ENCODE measurements at places on chromosomes 5 and 9.
A peak's percentile ranks its signal among the peaks of the same experiment; 100 is the strongest.

DNA sequence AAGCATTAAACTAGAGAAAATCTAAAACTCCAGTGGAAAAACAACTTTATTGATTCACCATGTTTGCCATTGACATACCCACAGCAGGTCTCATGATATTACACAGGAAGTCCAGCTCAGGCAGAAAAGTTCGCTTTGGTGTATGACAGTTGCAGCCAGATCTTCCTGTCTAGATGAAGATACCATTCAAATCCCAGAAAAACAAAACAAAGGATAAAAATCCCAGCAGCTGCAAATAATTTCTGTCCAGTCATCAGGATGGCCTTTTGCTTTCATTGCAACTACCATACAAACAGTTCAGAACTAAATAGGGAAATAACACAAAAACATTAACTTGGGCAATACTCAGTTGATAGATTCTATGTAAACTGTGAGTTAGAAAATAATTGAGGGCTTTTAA is 136.0 kb upstream of the NREP start:
- DNase-seq: no peak

- DNase-seq: no peak
These were observed 49.7 kb upstream of the FST start for GRCh38 chr5:53430618-53431252.

GRCh38 chr5:171312129-171312974 is 3.3 kb downstream of the TLX3 start:
- no peak for DNase-seq

DNA sequence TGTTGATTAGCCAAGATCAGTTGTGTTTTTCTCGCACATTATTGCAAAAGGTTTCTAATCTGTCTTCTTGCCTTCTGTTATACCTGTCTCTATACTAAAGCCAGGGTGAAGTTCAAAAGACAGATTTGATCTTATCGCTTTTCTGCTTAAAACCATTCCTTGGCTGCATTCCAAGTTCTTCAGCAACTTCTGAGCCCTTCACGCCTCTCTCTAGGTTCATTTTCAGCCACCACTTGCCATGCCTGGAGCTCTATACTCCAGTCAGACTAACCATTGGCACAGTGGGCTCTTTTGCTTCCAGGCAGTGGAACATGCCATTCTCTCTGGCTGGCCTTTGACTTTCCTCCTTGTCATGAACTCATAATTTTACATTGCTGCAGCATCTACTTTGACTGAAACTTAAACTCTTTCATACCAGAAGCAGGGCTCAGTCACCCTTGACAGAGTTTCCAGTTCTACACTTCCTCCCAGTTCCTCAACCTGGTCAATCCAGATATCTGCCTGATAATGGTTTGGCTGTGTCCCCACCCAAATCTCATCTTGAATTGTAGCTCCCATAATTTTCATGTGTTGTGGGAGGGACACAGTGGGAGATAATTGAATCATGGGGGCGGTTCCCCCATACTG is 114.4 kb downstream of the SLC12A2 start:
- DNase-seq: no peak

- DNase-seq: no peak
These were observed 125.4 kb upstream of the PTCH1 start for GRCh38 chr9:95642189-95642588.

- no peak for DNase-seq
These were observed 8.8 kb upstream of the IGFBPL1 start for GRCh38 chr9:38432922-38433510.

- no peak for DNase-seq
These were observed 1409.6 kb upstream of the WWC1 start for GRCh38 chr5:166881802-166882201.

DNA sequence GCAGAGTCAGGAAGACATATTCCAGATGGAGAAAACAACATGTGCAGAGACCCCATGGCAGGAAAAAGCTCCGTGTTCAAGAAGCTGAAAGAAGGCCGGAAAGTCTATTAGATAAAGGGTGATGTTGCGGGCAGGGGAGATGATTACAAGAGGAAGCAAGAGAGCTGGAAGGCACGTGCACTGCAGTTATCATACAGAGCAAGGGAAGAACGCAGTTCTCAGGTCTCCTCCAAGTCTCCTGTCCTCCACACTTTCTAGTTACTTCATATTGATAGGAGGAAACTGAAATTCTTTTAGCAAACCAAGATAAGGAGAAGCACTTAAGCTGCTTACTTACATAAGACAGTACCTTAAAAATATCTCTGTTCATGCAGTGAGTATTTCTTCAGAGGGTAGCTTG is 58.3 kb upstream of the PLPP6 start:
- DNase-seq: no peak

GRCh38 chr5:69512740-69513260 is 20.2 kb downstream of the OCLN start:
- no peak for DNase-seq

GRCh38 chr9:135447126-135447525 is 32.5 kb upstream of the PPP1R26 start:
- DNase-seq: no peak

GRCh38 chr5:122323738-122324137 is 11.7 kb downstream of the SNCAIP start:
- DNase-seq: no peak

DNA sequence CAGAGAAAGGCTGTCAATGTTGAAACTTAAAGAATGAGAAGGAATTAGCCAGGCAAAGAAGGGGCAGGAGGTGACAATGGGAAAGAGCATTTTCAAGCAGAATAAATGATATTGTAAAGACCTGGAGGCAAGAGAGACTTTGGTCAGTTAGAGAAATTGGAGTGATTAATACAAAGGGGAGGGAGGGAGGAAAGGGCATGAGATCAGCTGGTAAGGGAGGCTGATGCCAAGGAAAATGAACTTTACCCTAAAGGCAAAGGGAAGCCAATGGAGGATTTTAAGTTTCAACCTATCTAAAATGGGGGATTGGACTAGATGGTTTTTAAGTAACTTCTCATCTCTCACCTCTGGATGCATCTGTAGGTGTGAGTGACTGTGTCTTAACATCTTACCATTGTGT is 23.3 kb downstream of the C5 start:
- DNase-seq: no peak

- no peak for DNase-seq
These were observed 218.1 kb upstream of the DMRTA1 start for GRCh38 chr9:22228542-22228941.

DNA sequence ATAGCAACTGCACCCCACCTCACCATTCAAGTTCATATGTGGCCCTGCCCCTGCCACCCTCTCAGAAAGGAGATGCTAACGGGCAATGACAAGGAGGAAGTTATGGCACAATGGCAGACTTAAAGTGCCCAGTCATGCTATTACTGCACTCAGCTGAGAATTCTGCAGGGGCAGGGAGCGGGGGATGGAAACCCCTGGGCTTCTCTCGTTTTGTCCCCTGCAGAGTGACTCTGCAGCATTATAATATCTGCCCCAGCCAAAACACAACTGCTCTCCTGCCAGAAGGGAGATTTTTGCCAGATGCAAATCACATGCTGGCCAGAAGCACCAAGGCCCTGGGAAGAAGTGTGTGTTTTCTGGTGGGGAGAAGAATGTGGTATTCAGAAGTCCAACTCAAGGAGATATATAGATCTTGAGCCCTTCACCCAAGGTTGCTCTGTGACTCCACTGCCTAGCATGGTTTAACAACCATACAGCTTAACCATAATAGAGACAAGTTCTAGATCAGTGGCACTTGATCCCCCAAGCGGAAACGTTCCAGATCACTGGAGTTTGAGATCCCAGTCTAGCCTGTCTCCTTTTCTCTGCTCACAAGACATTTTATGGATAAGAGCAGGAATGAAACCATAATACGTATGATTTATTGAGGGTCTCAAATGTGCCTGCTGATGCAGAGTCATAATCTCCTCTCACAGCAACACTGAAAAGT is 207.0 kb upstream of the MAP3K1 start:
- DNase-seq: no peak

DNA sequence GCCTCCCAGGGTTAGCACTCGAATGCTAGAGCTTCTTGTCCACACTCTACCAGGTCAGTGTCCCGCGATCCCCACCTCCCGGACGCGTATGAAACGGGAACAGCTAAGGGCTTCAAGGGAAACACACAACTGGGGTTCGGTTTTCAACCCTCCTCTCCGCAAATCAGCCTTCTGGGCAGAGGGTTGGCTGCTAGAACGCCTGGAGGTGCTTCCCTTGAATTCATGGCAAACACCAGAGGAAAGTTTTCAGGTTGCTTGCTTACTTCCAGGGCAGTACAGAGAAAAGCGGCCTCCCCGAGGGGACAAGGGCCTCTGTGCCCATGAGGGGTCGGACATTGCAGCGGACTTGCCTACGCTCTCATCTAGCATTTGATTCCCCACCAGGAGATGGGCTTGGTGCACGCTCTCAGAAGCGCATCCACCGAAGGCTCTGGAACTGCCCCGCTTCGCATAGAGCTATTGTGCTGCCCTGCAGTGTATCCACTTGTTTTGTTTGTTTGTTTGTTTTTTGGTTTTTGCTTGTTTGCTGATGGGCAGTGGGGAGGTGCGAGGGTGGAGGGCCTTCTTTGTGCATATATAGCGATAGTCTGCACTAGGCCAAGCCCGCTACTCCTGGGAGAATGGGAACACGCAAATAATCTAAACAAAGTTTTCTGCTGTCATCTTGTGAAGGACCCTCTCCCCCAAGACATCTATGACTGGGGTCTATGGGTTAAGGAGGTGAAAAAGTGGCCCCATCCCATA is 1.3 kb upstream of the DMRT3 start:
- DNase-seq: no peak

DNA sequence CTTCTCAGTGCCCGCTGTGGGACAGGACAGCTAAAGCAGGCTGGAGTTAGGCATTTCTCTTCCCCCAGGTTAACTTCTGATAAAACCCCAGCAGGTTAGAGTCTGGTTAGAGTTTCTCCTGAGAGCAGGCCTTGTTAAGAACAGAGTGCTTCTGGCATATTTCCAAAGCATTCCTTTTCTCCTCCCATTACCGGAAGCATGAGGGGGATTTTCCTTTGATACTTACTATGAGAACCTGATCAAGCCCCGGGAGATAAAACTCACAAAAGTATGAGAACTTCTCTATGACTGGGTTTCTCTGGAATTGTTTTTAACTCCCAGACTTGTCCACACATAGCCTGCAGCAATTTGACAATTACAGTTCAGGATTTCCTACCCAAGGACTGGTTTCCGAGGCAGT is 77.4 kb upstream of the MAST4 start:
- no peak for DNase-seq

DNA sequence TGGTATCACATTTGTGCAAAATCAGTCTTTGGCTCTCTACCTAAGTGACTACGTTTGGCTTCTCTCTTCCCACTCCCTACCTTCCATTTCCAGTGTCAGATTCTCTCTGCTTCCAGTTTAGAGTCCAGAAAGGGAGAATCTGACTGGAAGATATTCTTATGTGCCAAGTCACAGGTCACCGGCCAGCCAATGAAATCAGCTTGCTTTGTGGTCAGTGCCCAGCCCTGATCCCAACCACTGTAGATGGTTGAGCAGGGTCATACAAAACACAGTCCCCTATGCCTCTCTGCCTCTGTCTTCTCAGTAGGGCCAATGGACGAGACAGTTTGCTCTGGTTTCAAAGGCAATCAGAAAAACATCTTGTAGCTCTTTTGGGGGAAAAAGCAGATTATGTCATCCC is 15.6 kb upstream of the EPB41L4B start:
- DNase-seq: no peak

GRCh38 chr5:102750151-102750834 is 4.8 kb upstream of the PAM start:
- no peak for DNase-seq

DNA sequence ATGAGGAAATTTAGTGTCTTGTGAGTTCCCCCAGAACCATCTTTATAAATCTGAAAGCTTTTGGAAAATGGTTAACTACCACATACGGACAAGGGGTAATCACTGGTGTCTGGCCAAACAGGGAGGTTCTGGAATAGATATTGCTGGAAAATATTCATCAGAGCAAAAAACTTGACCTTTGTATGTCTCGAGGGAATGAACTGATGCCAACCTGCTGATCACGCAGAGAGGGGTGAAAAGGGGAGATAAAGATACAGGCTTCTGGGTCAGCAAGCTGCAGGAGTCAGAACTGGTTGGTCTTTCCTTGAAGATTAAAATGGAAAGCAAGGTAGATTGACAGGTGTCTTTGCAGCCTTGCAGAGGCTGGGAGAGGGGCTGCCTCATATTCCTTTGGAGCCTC is 35.5 kb downstream of the PSAT1 start:
- DNase-seq: no peak

GRCh38 chr5:135031813-135032694 is 2.0 kb downstream of the PITX1 start:
- DNase-seq: peak; percentile 43

- DNase-seq: no peak
These were observed 267.4 kb downstream of the ADAMTSL1 start for GRCh38 chr9:18741359-18741758.

DNA sequence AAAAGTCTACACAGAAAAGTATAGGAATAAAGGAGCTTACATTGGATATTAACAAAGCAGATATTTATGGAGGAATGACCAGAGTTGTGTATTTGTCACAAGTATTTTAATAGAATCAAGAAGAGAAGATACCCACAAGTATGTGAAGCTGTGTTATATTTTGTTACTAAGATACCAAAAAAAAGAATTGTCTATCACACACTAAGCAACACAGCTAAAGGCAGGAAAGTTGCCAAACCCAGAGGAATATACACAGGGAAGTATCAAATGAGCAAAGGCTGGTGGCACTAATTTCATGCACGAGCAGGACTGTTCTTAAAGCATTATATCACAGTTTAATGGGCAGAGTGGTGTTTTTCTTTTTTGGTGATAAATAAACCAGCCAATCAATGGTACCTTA is 30.9 kb upstream of the RAI14 start:
- no peak for DNase-seq

DNA sequence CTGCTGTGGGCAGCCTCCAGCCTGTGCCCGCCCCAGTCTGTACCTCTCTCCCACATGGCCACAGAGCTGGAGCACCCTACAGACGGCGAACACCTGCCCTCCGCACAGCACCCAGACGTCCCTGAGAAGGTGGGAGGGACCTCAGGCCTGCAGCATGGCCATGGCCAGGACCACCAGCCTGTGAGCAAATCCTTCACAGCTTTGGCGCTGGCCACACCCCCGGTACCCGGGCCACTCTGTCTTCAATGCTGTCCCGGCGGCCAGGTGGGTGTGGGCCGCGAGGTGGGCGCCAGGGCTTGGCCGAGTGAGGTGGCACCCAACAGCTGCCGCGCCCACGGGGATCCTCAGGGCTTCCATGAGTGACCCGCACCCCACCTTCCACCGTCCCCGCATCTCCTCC is 18.7 kb downstream of the NOTCH1 start:
- no peak for DNase-seq

DNA sequence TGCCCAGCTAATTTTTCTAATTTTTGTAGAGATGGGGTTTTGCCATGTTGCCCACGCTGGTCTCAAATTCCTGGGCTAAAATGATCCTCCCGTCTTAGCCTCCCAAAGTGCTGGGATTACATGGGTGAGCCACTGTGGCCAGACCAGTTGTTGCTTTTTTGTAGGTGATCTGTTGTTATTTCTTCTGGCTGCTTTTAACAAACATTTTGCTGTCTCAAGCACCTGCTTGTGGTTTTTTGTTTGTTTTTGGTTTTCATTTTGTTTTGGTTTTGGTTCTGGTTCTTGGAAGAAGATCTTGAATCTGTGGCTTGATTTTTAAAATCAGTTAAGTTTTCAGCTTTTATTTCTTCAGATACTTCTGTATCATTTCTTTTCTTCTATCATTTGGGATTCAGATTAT is 21.1 kb downstream of the ERCC6L2 start:
- DNase-seq: no peak

GRCh38 chr9:122642226-122642625 is 15.2 kb downstream of the OR1B1 start:
- no peak for DNase-seq

Data from right hindlimb (tissue), 1 donor.